SK-N-SH treated with all-trans-retinoic acid at 6 μM for 48 hours (cell line): ENCODE measurements at places on chromosomes 4 and X.

- ATAC-seq = no peak
Measured at GRCh38 chr4:94917146-94917545, 159.4 kb downstream of the BMPR1B start.

DNA sequence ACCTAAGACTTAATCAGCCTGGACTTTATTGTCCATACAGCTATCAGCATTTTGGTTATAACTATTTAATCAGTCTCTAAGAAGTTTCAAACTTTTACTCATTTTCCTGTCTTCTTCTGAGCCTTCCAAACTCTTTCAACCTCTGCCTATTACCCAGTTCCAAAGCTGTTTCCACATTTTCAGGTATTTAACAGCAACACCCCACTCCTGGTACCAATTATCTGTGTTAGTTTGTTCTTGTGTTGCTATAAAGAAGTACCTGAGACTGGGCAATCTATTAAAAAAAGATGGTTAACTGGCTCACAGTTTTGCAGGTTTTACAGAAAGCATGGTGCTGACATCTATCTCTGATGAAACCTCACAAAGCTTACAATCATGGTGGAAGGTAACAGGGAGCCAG, 195.6 kb downstream of the NPNT start:
- ATAC-seq = no peak

DNA sequence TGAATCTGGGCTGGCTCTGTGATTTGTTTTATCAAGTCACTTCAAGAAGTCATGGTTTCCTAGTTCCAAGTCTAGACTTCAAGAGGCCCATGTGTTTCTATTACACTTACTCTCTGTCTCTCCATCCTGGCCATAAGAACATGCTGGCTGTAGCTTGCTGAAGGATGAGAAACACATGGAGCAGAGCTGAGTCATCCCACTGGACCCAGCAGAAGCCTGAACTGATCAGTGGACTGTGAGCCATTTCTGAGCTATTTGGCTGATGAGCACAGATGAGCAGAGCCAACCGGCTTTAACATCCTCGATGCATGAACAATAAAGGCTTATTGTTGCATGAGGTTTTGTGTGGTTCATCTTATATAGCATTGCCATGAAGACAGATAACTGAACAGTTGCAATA, 290.6 kb upstream of the BOD1L1 start:
- ATAC-seq = peak; percentile 85

DNA sequence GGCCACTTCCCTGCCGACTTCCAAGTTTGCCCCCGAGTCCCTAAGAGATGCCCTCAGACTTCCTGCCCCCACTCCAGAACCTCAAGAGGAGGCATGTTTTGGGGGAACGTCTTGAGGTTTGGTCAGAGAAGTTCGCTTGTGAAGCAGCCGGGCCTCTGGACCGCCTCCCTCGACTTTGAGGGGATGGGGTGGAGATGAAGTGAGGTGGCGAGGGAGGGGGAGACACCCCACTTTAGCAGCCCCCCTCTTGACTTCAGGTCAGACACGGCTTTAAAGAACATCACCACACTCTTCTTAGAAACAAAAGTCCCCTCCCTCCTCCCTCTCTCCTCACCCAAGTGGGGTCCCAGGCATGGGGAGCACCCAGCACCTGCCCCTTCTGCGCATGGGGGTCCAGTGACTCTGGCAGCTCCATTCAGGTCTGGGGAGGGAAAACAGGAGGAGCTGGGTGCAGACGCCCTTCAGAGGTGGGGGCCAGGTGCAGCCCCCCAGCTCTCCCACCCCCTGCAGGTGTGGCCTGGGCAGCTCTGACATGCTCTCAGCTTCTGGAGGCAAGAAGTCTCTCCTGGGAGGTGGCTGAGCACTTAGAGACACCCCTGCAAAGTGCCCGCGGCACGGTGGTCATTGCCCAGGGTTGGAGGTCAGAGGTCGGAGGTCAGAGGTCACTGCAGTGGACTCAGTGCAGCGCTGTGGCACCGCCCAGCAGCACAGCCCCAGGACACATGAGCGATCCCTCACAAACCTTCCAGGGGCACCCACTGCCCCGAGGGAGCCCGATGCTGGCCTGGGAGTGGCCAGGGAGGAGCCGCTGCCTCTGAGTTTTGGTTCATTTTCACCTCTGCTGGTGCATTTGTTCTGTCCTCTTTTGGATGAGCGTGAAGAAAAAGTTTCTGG, 108.8 kb downstream of the CPZ start:
- no peak for ATAC-seq

GRCh38 chrX:17226736-17227135, 148.3 kb upstream of the NHS start:
- no peak for ATAC-seq

DNA sequence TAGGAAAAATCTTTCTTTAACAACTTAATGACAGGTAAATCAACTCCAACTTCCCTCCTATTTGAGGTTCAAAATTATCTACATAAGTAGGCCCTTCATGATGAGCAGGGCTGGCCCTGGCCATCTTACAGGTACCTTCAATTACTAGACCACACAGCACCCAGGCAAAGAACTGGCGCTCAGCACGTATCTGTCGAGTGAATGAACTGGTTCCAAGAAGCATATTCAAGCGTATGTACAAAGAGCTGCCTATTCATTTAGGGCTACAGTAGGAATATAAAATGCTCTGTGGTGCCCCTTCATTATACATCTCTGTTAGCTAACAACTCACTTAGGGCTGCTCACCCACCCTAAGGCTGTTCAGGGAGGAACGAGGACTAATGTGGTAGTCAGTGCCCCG, 48.0 kb downstream of the TSPAN5 start:
- no peak for ATAC-seq

- ATAC-seq = no peak
Measured at GRCh38 chr4:136908122-136908521, 624.2 kb downstream of the PCDH18 start.

DNA sequence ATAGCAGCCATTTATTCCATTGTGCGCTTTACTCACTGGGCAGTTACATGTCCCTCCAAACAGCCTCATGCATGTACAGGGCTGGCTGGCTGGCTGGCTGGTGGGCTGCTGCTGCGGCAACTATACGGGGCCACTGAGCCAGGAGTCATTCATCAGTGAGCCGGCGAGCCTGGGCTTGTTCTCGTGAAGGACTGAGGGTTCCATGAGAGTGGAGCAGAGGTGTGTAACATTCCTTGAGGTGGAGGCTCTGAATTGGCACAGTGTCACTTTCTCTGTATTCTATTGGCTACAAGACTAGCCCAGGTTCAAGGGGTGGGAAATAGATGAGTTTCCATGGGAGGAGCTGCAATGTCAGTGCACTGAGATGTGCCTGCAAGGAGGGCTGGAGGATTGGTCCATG, 89.1 kb downstream of the ARHGAP10 start:
- no peak for ATAC-seq

DNA sequence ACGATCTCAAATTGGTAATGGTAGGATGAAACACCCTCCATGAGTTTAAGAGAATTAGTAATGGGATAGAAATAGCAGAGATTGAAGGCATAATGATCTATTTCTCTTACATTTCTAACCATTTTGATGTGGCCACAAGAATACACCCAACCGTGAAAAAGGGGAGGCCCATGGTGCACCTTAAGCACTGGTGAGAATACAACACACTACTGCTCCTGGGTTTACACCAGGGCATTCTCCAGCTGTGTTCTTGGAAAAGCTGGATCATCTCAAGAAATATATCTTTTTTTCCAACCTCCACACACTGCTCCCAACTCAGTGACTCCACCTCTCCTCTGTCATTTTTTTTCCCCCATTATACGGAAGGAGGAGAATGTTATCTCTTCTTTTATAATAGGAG, 1.5 kb downstream of the QRFPR start:
- no peak for ATAC-seq

DNA sequence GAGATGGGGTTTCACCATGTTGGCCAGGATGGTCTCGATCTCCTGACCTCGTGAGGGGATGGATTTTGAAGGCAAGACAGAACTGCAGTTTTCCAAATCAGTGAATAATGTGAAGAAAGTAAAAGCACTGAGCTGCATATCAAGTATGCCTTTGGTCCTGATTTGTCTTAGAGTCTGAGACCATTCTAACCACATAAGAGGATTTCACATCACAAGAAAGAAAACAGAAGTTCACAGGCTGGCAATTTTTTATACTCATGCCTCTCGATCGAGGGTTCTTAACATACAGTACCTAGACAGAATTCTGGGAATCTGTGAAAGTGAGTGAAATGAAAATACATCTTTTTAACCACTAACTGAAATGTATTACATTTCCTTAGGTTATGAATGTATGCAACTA, 23.3 kb downstream of the CHIC2 start:
- ATAC-seq = no peak

GRCh38 chr4:26484032-26484515, 6.2 kb downstream of the CCKAR start:
- no peak for ATAC-seq

GRCh38 chr4:120874792-120875774, 47.4 kb downstream of the PRDM5 start:
- no peak for ATAC-seq

DNA sequence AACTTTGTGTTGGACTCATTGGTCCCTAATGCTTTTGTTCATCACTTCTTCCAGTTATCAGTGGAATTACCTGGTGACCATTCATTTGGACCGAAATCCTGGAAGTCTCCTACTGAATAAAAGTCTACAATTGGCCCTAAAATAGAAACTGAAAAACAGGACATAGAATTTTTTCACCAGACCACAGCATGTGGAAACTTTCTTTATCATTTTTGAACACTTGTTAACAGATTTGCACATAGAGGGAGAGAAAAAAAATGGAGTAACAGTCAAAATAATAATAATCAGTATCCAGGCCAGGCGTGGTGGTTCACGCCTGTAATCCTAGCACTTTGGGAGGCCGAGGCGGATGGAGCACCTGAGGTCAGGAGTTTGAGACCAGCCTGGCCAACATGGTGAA, 7.1 kb downstream of the EPGN start:
- ATAC-seq = no peak

GRCh38 chrX:135544338-135544948, 24.0 kb downstream of the INTS6L start:
- no peak for ATAC-seq

DNA sequence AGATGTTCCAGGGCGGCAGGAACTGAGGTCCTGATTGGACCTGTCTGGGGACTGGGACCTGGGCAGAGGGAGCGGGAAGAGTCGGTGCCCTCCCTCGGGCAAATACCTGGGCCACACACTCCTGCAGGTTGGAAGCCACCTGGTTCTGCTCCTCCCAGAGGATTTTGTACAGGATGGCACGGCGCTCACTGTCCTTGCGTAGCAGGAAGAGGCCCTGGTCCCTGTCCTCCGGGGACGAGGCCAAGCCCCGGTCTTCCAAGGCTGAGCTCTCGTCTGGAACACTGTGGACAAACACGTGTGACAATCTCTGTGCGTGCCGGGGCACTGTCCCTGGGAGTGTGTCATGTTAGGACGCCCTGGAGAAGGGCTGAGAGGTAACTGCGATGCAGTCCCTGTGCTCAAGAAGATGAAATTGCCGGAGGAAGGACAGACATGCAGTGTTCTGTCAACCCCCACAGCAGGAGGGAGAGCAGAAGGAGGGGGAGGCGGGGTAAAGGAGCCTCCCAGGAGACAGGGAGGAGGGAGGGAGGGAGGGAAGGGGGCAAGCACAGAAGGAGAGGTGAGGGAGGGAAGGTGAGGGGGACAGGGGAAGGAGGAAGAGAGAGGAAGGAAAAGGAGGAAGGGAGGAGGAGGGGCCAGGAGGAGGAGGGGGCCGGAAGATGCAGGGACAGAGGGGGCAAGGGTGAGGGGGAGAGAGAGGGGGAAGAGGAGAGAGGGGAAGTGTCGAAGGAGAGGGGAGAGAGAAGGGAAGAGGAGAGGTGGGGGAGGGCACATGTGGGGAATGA, 29.0 kb downstream of the PDHA1 start:
- peak; percentile 60 for ATAC-seq

- no peak for ATAC-seq
Measured at GRCh38 chrX:72117636-72118210, 14.0 kb downstream of the RTL5 start.

- ATAC-seq = no peak
Measured at GRCh38 chr4:61407642-61408618, 207.8 kb downstream of the ADGRL3 start.

DNA sequence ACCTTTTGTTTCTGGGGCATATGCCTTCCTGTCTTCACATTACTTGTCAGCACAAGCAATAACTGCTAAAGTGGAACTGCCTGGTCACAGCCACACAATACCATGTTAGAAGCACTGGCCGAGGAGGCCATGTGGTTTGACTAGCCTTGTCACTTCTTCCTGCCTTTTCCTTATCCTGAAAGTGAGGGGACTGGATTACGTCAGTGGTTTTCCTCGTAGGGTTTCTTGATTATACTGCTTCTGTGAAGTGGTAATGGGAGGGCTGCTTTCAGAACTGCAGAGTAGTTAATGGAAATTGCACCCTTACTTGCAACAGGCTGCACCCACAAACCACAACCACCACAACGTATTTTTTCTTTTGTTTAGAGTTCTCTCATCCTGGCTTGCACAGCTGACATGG, 26.6 kb downstream of the ZRSR2 start:
- no peak for ATAC-seq

DNA sequence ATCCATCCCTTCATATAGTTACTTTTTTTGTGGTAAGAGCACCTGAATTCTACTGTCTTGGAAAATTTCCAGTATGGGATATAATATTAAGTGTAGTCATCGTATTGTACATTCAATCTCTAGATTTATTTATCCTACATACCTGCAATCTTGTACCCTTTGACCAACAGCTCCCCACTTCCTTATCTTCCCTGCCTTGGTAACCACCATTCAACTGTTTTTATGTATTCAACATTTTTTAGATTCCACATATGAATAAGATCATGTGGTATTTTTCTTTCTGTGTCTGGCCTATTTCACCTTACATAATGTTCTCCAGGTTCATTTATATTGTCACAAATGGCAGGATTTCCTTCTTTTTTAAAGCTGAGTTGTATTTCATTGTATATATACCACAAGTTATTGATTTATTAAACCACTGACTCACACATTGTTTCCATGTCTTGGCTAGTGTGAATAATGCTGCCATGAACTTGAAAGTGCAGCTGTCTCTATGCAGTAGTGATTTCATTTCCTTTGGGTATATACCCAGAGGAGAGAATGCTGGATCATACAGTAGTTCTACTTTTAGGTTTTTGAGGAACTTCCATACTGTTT, 572.5 kb downstream of the MAGEB5 start:
- no peak for ATAC-seq

GRCh38 chrX:109964390-109964789, 38.5 kb upstream of the TMEM164 start:
- no peak for ATAC-seq
